GM13977 (cell line): ENCODE measurements at places on chromosomes 1 and 21.
A peak's percentile ranks its signal among the peaks of the same experiment; 100 is the strongest.

DNA sequence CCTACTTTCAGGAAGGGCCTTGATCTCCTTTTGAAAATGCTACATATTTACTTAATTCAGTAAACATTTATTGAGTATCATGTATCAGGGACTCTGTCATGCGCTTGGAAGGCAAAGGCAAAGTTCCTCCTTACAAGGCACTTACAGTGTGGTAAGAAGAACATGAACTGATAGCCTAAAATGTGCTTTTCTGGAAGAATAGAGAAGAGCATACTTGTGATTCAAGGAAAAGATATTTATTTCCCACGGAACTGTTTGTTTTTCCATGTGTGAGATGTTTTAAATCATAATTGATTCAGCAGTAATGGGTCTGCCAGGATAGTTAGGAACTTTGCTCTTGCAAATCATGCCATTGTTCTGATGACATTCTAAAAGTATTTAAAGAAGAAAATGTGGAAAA lies 110.1 kb upstream of the ZNHIT6 start:
- DNase-seq: no peak

GRCh38 chr21:46295996-46296752 lies 10.0 kb downstream of the YBEY start:
- peak; percentile 80 for DNase-seq

DNA sequence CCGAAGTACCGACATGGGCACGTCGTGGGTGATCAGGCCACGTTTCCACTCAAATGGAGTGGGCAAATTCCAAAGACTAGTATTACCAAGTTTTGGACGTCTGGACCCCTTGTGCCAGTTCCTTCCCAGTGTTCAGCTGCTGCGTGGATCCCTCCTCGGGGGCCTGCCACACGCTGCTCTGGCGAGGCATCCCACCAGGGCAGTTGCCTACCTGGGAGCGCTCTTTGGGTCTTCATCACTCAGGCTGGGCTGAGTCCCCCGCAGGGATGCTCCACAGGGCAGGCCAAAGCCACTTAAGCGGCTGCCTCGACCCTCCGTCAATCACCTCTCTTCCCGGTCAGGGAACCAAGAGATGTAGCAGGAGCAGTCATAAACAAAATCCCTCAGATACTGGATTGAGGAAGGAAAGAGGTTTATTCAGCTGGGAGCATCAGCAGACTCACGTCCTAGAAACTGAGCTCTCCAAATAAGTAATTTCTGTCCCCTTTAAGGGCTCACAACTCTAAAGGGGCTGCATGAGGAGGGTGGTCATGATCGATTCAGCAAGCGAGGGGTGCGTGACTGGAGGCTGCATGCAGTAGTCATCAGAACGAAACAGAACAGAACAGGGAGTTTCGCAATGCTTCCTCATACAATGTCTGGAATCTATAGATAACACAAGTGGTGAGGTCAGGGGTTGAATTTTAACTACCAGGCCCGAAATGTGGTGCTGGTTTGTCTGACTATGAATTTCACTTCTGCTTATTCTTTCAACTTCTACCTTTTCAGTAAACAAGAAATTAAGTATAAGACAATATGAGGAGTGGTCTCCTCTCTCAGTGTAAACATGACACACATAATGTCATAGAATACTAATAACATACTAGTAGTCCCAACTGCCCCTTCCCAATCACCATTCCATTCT lies 998.6 kb upstream of the NCAM2 start:
- DNase-seq: no peak

GRCh38 chr1:81920245-81920740 lies 119.6 kb downstream of the ADGRL2 start:
- no peak for DNase-seq

DNA sequence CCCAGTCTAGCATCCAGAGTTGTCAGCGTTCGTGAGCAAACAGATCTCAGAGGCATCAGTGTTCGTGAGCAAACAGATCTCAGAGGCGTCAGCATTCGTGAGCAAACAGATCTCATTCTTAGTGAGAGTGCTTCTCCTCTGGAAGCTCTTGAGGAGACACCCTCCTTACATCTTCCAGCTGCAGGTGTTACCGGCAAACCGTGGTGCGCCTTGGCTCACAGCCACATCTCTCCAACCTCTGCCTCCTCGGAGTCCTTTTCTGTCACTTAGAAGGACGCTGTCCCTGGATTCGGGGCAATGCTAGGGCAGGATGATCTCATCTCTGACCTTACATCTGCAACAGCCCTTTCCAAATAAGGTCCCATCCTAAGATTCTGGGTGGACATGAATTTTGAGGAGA lies 14.6 kb upstream of the UMODL1 start:
- DNase-seq: no peak

DNA sequence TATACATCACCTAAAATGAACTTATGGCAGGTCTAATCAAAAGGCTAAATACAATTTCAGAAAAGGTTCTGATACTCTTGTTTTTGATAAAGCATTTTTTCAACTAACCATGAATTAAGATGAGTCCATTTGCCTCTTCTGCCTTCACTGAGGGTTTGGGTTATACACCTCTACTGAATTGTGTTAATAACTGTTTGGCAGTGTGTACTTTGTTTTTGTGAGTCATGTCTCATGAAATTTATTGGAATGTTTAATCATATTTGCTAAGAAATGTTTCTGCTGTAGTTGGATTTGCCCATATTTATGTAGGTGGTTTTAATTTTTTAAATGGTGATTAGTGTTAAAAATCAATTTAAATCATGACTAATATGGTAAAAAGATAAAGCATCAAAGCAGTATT lies 190.5 kb downstream of the HS2ST1 start:
- no peak for DNase-seq

GRCh38 chr1:66217021-66217420 lies 316.9 kb upstream of the SGIP1 start:
- no peak for DNase-seq

DNA sequence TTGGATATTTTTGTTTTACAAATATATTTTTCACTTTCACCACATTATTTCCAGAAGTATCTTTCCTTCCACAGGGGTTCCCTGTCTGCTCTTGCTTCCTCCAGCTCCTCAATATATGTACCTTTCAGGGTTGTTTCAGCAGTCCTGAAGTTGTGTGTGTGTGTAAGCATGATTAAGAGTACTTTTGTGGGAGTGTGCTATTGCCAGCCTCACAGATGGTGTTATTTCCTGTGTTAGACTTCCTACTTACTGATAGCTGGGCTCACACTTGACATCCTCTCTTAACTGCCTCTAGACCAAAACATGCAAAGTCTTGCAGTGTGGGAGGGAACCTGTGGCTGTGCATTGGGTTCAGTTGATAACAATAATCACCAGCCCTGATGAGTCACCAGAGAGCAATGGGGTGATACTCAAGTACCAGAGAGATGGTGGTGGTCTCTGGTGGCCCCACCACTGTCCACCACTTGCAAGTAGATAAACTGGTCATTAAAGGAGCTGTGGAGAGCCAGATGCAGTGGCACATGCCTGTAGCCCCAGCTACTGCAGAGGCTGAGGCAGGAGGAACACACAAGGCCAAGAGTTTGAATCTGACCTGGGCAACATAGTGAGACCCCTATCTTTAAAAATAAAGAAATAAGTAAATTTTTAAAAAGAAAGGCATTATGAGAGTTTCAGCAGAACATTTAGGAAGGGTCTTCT lies 126.7 kb downstream of the NR5A2 start:
- peak; percentile 68 for DNase-seq

GRCh38 chr1:36807262-36807661 lies 227.1 kb downstream of the GRIK3 start:
- no peak for DNase-seq

DNA sequence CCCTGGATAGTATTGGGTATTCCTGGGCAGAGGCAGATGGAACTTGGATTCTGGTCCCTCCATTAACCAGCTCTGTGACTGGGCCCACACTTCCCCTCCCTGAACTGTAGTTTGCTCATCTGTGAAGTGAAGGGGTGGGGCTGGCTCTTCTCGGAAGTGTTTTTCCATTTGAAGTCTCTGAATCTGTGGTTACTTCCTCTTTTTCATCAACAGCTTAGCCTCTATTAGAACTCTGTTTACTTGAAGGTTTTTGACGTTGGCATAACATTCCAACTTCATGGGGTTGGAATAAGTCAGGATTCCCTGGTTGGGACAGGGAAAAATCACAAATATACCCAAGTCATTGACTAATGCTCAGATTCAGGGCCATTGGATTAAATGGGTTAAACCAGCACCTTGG lies 3.6 kb downstream of the KIAA0040 start:
- DNase-seq: peak; percentile 62

GRCh38 chr1:37238364-37239224 lies 204.3 kb upstream of the GRIK3 start:
- no peak for DNase-seq

DNA sequence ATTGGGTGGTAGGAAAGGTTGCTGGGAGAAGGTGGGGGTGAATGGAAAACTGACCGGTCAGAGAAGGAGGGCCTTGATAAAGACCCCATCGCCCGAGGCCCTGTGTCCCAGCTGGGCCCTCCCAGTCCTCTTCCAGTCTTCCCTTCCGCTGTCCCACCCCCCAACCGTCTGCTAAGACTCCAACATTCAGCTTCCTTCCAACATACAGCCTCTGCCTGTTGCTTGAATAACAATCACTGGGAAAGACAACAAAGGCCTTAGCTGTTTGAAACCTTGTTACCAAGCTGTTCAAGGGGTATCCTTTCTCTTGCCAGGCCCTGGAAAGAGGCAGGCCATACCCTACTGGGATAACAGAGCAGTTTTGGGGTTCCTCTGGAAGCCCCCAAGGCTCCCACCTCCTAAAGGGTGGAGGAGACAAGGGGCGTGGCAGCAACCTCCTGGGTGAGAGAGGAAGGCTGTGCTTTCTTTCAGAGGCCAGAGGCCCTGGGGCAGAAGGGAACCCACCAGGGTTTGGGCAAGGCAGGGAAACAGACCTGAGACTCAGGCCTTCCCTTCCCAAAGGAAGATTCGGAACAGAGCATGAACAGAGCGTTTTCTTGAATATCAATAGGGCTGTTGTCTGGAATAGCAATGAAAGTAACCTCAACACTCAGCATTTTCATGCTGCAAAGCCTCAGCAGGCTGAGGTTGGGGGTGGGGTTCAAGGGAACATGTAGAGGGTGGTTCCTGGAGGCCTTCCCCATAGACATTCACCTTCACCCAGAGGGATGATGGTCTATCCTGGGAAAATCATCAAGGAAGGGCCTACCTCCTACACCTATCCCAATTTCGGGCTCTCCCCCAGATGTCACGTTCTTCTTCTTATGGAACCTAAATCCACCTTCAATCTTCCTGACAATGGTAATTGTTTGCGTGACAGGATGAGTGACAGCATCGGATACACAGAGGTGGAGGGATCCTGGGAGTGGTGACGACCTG lies 4.1 kb downstream of the ETNK2 start:
- no peak for DNase-seq

DNA sequence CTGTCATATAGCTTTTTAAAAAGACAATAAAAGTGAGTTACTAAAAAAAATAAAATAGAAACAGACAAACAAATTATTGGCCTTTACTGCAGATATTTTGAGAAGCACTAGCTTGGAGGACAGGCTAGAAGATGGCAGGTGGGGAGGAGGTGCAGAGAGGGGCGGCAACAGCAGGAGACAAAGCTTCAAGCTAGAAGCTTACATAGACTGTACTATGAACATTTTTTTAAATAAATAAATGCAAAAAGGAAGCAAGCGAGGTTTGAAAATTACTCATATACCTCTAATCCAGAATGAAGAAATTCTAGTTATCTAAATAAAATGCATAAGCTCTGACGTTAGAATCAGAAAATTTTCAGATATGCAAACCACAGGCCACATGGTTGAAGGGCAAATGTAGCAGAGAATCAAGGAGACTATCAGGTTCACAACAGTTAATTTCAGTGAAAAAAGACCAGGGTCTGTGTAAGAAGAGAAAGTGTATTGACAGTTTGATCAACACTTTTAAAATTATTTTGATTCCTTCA lies 54.9 kb downstream of the NRIP1 start:
- DNase-seq: no peak

DNA sequence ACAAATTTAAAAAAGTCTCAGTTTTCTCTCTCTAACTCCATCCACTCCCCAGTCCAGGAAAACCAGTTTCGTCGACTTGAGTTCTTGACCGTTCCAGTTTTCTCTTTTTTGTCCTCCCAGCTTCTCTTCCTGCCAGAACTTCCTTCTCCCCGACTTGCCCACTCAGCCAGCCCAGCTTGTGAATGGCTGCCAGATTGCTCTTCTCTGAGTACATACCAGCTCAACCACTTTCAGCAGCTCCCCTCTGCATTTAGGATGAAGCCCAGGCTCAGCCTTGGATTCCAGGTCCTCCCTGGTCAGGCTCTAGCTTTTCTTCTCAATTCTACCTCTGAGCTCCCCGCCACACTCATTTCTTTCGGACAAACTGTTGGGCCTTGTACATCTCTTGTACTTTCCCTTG lies 1.4 kb downstream of the DIO1 start:
- DNase-seq: no peak

GRCh38 chr21:44399955-44400790 lies 46.8 kb downstream of the TRPM2 start:
- no peak for DNase-seq

DNA sequence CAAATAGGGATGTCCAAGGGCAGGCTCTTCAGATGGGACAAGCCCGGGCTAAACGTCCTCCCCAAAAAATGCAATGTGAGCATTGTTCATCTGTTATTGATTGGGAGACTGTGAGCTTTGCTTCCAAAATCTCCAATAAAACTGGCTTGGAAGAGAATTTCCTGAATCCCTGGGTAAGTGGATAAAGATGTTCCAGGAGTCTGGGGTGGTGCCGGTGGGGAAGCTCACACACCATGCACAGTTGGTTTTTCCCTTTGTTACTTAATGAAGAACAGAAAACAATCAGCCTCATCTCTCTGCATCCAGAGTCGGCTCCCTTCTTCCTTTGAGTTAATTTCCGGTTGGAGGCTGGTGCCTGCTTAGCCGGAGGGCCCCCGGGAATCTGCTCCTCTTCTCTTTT lies 72.1 kb upstream of the ZBTB40 start:
- DNase-seq: no peak

DNA sequence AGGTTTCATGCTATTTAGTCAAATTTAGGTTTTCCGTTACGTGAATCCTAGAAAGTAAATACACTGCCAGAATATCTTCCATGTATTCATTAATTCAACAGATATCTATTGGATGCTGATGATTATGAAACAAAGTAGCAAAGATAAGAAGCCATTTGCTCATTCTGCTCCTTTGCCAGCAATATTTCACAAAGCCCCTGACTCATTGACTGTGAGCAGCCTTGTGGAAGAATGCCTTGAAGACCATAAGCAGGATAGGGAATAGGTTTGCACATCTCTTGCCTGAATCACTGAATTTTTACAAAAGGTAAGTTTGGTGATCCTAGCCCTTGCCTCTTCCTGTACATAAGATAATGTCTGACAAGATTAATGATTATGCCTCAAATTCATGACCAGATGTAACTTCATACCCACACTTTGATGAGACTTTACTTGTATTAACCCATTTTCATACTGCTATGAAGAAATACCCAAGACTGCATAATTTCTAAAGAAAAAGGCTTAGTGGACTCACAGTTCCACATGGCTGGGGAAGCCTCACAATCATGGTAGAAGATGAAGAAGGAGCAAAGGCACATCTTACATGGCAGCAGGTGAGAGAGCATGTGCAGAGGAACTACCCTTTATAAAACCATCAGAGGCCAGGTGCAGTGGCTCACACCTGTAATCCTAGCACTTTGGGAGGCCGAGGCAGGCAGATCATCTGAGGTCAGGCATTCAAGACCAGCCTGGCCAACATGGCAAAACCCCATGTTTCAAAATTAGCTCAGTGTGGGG lies 1.6 kb upstream of the PIGK start:
- no peak for DNase-seq
